Choroid plexus epithelial cell (primary cell): ENCODE measurements at places on chromosomes 7 and 10.

DNA sequence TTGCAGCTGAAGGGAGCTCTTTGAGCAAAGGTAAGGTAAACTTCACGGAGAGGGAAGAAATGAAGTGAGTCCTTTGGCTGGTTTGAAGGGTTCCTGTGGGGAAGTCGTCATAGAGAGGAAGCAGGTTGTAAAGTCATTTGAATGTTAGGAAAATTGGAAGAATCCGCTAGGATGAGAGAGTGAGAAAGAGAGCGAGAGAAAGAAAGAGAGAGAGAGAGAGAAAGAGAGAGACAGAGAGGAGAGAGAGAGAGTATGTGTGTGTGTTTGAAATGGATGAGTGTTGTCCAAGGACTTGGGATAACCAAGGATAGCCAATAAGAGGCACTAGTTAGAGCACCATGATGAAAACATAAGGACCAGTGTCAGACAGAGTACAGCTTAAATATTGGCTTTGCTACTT, 43.1 kb downstream of the FEZF1 start:
- no peak for DNase-seq

GRCh38 chr10:90871279-90871765, 452 bp upstream of the RPP30 start:
- DNase-seq = peak; percentile 92

- DNase-seq = no peak
These were observed 133.0 kb upstream of the TNS3 start for GRCh38 chr7:47714669-47715607.

DNA sequence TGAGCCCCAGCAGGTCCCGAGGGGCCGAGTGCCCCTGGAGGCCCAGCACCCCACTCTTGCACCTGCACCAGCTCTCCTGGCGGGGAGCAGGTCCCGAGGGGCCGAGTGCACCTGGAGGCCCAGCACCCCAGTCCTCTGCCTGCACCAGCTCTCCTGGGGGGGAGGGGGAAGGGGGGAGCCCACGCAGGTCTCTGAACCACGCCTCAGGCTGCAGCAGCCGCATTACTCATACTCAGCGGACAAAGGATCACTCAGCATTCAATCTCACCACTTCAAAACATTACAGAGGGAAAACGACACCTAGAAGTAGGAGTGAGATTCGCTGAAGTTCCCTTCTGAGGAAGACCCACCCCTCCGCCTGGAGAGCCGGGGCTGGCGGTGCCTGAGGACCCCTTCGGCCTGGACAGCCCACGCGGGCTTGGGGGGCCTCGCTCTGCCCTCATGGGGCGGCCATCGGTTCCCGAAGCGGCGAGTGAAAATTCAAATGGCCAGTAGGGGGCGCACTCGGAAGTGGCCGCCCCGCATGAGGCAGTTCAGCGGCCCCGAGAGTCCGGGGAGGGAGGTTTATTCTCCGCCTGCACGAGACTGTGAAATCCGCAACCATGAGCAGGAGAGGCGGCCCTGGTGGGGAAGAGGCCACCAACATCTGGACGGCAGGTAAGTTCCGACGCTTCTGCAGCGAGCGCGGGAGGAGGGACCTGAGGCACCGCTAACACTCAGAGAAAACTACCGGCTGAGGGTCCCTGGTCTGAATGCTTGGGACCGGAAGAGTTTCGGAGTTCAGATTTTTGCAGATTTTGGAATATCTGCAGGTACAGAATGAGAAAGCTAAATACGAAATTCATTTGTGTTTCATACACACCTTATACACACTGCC, 1.1 kb upstream of the GPER1 start:
- peak; percentile 58 for DNase-seq

GRCh38 chr7:48617993-48618392, 306.4 kb upstream of the CDC14C start:
- no peak for DNase-seq
